ENCODE measurements at places on chromosomes 6 and 20.
A peak's percentile ranks its signal among the peaks of the same experiment; 100 is the strongest.

DNA sequence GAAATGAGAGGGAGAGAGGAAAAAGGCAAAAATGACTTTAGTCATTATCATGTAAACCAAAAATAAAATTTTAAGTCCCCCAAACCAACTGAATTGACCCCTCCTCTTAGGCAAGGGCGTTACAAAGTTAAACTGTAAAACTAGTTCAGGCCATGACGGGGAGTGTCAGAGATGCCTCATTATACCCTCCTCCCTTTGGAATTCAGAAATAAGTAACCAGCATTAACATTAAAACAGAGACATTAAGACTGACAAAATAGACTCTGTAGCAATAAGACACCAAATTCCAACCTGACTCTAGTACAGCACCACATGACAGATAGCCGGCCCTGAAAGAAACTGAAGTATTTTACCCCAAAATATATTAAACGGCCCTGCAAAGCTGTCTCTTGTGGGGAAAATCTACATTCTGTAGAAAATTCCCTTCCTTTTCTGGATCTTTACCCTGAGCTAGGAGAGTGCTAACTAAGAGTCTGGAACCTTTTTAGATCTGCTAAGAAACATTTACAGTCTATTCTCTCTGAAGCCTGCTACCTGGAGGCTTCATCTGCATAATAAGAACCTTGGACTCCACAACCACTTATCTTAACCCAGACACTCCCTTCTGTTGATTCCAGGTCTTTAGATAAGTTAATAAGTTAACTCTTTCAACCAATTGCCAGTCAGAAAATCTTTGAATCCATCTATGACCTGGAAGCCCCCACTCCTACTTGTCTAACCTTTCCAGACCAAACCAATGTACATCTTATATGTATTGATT lies 150.7 kb downstream of the PKHD1 start:
- no peak for DNase-seq

- DNase-seq, result no peak
These were observed 9.9 kb upstream of the HEBP2 start for GRCh38 chr6:138393871-138394783.

- DNase-seq, result no peak
These were observed 49.4 kb downstream of the TMC2 start for GRCh38 chr20:2585811-2586210.

- no peak for DNase-seq
These were observed 239.5 kb downstream of the SLC35F1 start for GRCh38 chr6:118146584-118146983.

- no peak for DNase-seq
These were observed 4.0 kb downstream of the ID4 start for GRCh38 chr6:19841181-19841580.

DNA sequence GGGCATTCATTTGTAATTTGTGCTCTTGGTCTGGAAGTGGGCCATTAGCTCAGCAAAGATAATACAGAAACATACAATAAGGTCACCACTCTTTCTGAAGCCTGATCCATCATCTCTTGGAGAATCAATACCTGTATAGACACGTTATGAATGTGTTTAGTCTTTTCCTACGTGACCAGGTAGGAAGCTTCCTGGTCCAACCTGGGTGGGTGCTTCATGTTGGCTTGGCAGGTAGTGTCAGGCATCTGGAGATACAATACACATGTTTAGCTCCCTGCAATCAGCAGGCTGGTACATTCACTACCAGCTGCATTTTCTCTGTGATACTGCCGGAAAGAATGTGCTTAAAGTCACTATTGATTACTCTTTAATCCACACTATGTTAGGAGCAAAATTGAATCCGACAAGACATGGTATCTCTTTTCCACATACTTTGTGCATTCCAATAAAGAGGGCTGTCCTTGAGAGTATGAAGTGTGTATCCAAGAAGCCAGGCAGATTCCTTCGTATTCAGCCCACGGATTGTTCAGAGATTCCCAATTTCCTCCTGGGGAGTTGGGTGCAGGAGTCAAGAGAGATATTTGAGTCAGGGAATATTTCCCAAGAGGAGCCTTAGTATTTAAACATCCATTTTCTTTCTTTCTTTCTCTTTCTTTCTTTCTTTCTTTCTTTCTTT lies 49.9 kb upstream of the RANBP9 start:
- peak; percentile 87 for DNase-seq

- no peak for DNase-seq
These were observed 289.5 kb upstream of the CDYL start for GRCh38 chr6:4486568-4487315.

DNA sequence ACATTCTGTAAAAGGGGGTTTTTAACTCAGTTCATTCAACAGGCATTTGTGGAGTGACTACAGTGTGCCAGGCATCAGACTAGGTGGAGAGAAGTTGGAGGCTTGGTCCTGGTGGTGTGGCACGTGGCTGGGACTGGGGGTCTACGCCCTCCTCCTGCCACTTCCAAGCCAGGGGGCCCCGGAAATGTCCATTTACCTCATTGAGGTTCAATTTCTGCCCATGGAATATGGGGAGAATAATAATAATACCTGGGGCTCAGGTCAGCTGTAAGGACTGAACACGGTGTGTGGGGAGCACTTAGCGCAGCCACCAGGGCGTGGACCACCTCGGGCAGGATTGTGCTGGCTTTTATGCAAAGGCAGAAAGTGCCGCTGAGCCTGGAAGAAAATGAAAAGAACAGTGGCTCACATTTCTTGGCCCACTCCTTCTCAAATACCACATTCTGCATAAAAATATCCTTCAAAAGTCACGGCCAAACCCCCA lies 229.4 kb downstream of the ANKRD60 start:
- no peak for DNase-seq
